ENCODE measurements at places on chromosomes 12 and 14.

GRCh38 chr14:70887207-70887681 lies 20.0 kb upstream of the PCNX1 start:
- no peak for DNase-seq

DNA sequence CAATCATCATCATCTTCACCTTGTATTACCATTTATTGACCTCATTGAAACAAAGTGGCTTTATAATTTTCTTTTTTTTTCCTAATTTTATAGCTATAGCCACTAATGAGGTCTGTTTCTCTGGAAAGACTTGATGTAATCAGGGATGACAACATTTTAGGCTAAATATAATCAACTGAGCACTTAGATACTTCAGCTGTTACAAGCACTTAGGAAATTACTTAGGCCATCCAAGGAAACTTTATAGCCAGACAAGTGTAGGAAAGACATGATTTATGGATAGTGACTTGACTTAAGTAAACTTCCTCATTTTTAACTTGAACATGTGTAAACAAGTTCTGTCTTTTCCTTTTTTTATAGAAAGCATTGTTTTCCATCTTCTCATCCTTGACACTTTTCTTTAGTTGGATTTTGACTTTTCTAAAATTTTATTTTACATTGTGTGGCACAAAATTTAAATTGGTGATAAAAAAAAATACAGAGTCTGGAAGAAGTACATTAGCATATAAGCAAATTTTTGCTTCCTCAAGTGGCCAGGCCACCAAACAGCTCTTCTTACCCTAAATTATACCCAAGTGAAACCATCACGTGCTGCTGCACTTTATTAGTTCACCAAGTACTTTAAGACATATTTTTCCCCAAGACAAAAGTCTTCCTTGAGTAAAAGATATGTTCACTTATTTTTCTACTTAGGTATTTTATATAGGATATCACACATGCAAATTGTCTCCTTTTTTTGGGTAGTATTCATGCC lies 15.1 kb downstream of the CPNE8 start:
- DNase-seq, result no peak

- peak; percentile 91 for DNase-seq
These were observed 31.8 kb upstream of the PLEKHG6 start for GRCh38 chr12:6278439-6279255.

- DNase-seq, result no peak
These were observed 237.3 kb downstream of the CACNA1C start for GRCh38 chr12:2290091-2290490.

DNA sequence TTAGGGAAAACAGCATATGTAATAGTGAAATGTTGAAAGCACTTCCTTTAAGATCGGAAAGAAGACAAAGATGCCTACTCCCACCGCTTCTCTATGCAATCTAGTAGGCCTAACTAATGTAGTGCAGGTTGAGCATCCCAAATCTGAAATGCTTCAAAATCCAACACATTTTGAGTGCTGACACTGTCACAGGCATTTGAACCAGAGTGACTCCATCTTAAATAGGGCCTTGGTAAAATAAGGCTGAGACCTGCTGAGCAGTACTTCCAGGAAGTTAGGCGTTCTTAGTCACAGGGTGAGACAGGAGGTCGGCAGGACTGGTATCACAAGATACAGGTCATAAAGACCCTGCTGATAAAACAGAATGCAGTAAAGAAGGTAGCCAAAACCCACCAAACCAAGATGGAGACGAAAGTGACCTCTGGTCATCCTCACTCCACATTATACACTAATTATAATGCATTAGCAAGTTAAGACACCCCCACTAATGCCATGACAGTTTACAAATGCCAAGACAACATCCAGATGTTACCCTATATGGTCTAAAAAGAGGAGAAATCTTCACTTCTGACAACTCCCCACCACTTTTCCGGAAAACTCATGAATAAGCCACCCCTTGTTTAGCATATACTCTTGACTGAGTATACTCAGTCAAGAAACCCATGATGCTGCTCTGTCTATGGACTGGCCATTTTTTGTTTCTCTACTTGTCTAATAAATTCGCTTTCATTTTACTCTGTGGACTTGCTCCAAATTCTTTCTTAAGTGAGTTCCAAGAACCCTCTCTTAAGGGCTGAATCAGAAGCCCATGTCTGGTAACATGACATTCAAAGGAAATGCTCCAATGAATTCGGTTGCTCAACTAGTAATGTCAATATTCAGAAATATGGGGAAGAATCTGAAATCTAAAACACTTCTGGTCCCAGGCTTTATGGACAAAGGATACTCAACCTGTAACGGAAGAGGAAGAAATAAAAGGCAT lies 47.1 kb upstream of the MTERF2 start:
- peak; percentile 7 for DNase-seq

Measured in kidney tubule cell (primary cell).